NCI-H748 treated with DMSO at 0.1 percent for 48 hours (cell line): ENCODE measurements at places on chromosomes 3 and 15.

DNA sequence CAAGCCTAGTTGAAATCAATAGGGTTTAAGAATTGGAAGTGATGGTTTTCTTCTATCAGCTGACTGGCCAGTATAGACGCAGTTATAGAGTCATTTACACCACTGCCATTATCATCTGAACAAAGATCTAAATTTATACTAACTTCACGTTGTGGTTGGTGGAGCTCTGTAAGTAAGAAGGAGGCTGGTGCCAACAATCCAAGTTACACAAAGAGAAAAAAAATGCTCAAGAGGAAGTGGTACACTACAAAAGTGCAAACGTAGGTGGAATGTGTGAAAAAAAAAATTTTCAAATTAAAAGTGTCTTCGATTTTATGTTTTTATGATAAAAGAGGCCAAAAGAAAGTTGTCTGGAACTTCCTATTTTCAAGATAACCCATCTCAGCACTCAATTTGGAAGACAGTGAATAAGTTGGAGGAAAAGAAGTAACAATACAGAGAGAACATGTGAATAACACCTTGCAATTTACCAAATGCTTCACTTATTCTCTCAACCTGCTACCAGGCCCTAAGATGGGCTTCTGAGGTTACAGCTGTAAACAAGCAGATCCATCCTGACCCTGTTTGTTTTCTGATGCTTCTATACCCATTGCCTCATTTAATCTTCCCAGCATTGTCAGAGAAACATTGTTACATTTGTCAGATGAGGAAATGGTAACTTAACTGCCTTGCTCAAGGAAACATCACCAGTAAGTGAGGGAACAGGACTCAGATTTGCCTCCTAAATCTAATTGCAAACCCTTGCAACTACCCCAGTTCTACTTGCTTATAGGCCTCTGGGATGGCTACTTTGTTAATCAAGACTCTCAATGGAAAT is 12.0 kb upstream of the TASOR start:
- DNase-seq = no peak

DNA sequence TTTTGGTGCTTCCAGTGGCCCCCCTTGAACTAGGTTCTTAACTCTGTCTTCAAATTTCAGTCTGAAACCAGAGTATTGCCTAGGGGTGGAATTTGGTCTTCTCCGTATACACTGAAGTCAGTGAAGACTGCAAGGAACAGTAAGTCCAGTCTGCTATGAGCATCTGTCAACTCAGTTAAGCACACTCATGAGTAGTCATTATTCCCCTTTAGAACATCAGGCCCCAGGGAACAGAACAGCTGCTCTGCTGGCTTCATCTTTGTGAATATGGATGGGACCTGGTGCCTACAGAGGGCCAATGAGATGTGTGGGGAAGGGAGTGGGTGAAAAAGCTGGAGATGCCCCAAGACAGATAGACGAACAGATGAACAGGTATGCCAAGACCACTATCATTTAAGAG is 85.2 kb upstream of the PRR23C start:
- DNase-seq = no peak

GRCh38 chr15:84886211-84886983 is 1.9 kb downstream of the SLC28A1 start:
- no peak for DNase-seq

- DNase-seq = no peak
These were observed 16.1 kb upstream of the CNTN3 start for GRCh38 chr3:74630602-74631001.

DNA sequence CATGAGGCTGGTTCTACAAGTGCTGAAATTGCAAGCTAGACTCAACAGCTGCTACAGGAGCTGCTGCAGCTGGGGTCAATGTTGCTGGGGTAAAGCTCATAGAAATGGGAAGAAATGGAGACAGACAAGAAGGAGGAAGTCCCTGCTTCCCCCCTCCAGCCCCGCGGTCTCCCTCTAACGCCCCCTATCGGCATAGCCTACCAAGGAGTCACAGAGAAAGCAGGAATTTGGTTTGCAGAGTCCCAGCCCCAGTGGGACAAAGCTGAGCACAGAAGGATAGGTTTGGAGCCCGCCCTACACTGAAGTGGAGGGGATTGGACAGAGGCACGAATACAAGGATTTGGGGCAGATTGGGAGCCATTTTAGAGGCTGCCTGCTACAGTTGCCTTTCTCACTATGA is 176.9 kb upstream of the ANKRD28 start:
- DNase-seq = no peak
